ENCODE measurements at places on chromosomes 16 and 17.
A peak's percentile ranks its signal among the peaks of the same experiment; 100 is the strongest.

DNA sequence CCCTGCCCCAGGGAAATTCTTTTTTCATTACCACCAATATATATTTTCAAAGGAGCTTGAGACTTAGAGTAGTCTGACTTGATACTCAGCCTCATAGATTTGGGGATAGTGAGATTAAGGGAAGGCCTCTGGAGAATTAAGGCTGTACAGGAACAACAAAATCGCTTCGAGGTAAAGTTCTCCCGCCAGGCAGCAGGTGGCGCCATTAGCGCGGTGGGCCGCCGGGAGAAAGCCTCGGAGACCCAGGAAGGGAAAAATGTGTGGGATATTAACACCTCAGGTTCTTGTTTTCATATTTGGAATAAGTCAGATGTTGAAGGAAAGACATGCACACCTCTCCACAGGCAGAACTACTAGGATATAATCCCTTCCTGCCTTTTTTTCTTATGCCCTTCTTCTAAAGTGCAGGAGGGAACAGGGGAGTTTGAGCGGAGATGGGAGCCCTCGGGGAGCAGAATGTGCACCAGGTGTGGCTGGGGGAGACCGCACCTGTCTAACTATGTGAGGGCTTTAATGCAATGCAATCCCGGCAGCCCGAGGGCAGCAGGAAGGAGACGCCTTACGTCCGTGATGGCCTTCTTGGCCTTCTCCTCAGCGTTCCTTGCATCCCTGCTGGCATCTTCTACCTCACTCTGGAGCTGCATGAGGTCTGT is 25.9 kb downstream of the MYH3 start:
- DNase-seq, result no peak

DNA sequence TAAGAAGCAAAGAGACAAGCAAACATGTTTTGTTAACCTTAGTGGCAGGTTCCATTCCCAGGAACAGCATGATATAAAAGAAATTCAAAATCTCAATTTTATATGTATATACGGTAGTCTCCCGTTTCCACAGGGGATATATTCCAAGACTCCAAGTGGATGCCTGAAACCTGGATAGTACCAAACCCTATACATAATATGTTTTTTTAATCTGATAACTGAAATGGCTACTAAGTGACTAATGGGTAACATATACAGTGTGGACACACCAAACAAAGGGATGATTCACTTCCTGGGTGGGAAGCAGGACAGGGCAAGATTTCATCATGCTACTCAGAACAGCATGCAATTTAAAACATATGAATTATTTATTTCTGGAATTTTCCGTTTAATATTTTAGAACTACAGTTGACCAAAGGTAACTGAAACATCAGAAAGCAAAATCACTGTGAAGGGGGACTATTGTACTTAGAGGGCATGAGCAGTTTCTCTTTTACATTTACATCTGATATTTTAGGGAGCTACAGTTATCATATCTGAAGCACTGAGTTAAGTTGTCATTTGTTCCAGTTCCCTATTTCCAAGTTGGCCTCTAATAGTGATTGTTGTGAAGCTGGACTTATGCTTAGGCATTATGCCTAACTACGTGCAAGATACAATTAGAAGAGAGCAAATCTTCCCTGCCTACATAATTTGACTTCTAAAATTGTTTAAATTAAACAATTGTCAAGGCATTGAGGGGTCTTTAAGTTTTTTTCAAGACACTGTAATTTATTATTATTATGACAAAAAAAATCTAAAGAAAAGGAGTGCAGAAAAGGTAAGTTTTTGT is 34.1 kb upstream of the ABCA6 start:
- no peak for DNase-seq

GRCh38 chr16:404971-405486 is 3.3 kb downstream of the DECR2 start:
- no peak for DNase-seq

DNA sequence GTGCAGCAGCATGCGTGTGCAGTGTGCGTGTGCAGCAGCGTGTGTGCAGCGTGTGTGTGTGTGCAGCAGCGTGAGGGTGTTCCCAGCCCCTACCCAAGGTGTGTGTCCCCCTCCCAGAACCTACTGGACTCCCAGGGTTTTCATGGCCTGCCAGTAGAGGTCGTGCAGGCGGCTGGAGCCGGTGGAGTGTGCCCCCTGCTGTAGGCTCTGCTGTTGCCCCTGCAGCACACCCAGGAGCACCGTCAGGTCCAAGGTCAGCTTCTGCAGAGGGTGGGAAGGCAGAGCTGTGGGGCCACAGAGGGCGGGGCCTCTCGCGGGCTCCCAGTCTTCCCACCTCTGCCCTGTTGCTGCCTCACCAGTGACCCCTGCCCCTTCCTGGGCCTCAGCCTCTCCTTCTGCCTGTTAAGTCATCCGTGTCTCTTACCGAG is 14.9 kb downstream of the MYBBP1A start:
- peak; percentile 26 for DNase-seq

DNA sequence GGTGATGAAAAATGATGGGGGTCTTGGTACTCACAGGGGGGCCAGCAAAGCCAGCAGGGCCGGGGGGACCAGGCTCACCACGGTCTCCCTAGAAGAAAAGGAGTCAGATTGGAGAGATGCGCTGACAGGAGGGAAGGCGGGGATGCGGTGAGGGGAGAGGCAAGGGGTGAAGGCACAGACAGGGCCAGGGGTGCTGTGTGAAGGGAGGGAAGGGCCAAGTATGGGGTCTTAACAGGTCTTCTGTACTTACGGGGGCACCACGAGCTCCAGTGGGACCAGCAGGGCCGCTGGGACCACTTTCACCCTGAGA is 11.2 kb downstream of the COL1A1 start:
- DNase-seq, result no peak

DNA sequence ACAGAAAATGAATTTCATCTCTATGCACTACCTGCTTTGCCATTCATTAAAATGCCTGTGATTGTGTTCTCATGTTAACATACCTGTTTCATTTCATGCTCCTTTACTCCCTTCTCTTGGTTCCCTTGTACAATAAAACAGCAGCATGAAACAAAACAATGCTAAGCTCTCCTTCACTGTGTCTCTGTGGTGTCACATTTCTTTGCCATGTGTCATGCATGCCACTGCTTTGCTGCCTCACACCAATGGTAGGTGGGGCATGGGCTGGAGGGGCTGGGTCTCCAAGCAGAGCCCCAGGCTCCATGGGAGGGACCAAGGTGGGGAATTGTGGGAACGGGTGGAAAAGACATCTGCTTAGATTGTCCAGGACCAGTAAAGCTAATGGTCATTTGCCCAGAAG is 83.6 kb downstream of the RGS9 start:
- no peak for DNase-seq

- DNase-seq, result no peak
These were observed 22.9 kb downstream of the RBFOX3 start for GRCh38 chr17:79587945-79588344.

- DNase-seq, result no peak
These were observed 25.5 kb upstream of the MAP3K14 start for GRCh38 chr17:45342306-45342705.

DNA sequence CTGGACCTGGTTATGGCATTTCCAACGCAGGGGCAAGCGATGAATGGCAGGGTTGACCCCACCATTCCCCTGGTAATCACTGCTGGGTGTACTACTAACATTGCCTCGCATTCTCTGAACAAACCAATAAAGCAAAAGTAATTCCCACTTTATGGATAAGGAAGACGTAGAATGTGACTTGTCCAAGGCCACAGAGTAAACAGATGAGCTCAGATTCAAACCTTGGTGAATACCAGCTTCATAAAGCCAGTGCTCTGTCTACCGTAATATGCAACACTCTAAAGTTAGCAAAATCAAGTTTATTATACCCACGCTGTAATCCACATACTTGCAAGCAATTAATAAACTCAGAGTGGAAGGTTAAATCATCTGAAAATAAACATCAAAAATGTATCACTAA is 59.6 kb downstream of the ANKFY1 start:
- no peak for DNase-seq

GRCh38 chr17:80379348-80379747 is 35.6 kb upstream of the ENDOV start:
- DNase-seq, result no peak

- no peak for DNase-seq
These were observed 88.0 kb downstream of the SEC14L1 start for GRCh38 chr17:77228816-77229215.

DNA sequence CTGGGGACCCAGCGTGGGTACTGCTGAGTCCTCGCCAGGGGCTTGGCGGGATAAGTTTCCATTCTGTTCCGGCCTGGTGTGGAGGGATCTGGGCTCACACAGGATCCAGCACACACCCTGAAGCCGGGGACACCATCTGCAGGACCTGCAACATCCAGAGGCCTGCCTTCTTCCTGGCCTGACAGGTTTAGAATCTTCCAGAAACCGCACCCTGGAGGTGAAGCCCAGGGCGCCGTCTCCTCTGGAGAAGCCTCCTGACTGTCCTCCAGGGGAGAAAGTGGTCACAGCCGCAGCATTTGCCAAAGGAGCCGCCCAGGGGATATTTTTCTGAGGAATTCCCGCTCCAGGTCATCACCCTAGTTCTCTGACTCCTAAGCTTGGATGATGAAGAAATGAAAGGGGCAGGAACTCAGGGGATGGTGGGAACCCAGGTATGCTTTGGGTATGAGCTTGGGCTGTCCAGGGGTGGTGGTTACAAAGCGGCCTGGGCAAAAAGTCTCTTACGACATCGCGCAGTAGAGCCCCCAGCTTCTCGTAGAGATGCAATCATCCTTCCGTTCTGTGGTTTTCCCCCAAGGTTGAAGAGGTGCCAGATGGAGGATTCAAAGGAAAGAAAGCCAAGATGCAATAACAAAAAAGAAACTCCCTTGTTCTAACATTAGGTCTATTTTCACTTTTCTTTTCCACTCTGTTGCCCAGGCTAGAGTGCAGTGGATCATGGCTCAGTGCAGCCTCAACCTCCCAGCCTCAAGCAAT is 9.1 kb upstream of the CRISPLD2 start:
- DNase-seq, result no peak

DNA sequence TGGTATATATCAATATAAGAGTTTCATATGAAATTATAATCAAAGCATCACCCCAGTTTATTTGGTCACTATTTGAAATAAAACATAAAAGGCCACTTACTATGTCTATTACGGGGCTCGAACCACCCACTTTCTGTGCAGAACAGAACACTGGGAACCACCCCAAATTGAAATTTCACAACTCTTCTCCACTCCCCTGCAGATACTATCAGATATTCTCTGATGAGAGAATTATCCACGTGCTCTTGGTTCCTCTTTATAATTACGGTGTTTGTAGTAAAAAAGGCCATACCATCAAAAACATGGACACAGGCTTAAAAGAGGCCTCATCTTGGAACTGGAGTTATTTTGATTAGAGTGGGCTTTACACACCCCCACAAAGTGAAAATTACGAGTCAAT is 82.8 kb downstream of the WDR59 start:
- DNase-seq, result no peak

GRCh38 chr16:10609402-10609774 is 29.0 kb upstream of the EMP2 start:
- no peak for DNase-seq

GRCh38 chr17:33628500-33629346 is 335.6 kb upstream of the ASIC2 start:
- no peak for DNase-seq
